ENCODE measurements at places on chromosomes 6 and 20.
A peak's percentile ranks its signal among the peaks of the same experiment; 100 is the strongest.

GRCh38 chr6:4879741-4880275, 103.6 kb downstream of the CDYL start:
- DNase-seq, result no peak

GRCh38 chr6:47440719-47441118, 36.9 kb upstream of the CD2AP start:
- no peak for DNase-seq

GRCh38 chr6:4781426-4781825, 5.2 kb downstream of the CDYL start:
- DNase-seq, result no peak

DNA sequence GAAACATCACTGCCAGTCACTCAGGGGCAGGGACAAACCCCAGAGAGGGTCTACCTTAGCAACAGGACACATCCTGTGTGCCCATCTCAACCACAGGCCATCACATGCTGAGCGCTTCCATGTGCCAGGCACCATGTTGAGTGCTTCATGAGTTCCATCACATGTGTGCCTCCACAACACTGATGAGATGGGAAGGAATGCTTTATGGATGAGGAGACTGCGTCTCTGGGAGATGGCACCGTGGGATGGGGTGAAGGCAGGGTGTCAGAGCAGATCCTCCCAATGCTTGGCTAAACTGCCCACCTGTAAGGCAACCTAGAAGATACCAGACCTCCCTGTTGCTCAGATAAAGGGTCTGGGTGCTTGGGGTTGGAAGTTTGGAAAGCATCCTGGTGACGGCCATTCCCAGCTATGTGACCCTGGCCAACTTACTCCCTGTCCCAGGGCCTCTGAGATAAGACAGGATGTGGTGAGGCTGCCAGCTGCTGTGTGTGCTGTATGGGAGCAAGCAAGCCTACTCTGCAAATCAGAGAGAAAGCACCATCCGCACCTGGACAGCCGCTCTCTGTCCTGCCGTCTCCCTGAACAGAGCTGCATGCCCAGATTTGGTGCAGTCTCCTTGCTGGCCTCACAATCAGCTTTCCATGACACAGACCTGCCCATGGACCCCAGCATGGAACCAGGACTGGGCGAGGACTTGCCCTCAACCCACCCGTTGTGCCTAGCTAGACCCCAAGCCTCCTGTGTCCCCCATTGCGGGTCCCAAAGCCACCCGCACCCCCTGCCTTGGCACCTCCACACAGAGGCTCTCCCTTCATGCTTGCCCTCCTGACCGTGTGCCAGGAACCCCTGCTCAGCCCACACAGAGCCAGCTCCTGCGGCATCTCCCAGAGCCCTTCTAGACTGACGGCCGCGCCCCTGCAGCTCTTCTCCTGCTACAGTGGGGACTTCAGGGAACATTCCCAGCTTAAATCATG, 143.7 kb downstream of the SYNDIG1 start:
- no peak for DNase-seq

GRCh38 chr6:90596967-90597539, 10.2 kb upstream of the MAP3K7 start:
- no peak for DNase-seq

DNA sequence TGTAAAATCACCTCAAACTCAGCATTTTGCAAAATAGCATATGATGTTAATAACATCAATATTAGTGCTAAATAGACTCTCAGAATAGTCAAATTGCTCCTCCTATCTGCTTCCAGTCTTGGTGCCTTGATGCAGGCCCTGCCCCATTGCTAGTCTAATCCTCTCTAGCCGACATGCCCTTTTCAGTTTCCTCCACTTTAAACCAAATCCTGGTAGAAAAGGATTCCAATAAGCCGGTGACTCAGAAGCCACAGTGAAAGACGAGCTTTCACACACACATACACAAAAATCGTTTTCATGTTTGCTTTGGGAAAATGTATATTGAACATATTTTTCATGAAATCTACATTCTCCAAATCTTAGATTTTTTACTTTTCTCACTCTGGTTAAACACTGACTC, 203.1 kb downstream of the LMBRD1 start:
- DNase-seq, result no peak

- DNase-seq, result no peak
Observed at GRCh38 chr6:146919017-146919416, 285.2 kb upstream of the STXBP5 start.

DNA sequence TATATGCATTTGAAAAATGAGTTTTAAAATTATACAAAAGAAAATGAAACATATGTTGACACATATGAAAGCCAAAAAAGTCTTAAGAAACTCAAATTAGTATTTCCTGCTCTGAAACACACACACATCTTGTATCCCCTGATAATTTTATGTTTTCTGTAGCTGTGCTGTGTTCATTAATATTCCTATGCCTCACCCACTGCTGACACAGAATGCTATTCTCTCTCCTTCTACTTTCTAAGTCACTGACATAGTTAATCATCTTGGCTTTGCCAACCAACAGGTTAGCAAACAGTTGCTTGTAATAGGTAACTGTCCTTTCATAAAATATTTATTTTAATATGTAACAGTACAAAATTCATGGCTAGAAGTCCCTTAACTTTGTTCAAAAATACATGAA, 140.7 kb downstream of the DST start:
- no peak for DNase-seq

GRCh38 chr20:62186887-62187866, 4.3 kb downstream of the MTG2 start:
- peak; percentile 52 for DNase-seq

DNA sequence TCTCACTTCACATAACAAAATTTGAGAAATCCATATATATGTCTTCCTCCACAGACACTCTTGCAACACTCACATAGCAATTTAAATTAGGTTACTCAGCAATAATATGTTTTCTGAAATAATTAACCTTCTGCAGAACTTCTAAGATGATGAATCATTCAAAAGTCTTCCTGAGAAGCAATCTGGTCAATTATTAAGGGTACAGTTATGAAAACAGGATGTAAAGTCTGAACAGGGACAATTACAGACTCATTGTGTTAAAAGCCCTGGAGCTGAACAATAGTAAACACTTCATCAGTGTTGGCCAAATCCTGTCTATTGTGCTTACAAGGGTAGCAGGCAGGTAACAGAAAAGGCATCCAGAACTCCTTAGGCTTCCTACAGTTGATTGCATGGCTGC, 75.4 kb downstream of the FILIP1 start:
- DNase-seq, result peak; percentile 15

DNA sequence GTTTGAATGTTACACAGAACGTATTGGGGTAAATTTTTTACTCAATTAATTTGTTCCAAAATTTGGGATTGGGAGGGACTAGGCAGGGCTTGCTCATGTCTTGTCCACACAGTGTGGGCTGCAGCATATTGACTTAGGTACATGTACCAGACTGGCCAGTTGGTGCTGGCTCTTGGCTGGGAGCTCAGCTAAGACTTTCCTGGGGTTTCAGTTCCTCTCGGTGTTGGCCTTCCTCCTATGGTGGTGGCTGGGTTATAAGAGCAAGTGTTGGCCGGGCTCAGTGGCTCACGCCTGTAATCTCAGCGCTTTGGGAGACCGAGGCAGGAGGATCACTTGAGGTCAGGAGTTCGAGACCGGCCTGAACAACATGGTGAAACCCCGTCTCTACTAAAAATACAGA, 4.9 kb downstream of the CENPQ start:
- no peak for DNase-seq

DNA sequence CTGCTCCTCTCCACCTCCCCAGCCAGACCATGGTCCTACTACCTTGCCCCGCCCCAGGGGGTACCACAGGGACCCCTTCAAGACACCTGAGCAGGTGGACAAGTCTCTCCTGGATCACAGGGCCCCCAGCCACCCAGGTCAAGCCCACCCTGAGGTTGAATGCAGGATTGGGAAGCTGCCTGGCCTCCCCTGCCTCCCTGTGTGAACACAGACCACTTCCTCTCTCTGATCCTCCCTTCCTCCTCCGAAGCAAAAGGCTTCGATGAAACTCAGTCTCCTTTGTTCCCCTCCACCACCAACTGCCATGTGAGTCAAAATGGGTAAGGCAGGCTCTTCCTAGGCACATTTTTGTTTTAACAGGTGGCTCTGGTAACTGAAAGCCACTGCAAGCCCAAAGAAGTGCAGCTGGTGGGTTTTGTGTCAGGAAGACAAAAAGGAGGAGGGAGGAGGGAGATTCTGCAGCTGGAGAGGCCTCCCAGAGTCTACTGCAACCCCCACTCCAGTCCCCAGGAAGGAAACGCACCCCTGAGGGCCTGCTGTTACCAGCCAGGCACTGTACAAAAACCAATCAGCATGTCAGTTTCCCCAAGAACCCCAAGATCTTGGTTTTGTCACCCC, 5.4 kb downstream of the ADA start:
- DNase-seq, result no peak

- no peak for DNase-seq
Observed at GRCh38 chr6:78380541-78380940, 486.8 kb upstream of the IRAK1BP1 start.

DNA sequence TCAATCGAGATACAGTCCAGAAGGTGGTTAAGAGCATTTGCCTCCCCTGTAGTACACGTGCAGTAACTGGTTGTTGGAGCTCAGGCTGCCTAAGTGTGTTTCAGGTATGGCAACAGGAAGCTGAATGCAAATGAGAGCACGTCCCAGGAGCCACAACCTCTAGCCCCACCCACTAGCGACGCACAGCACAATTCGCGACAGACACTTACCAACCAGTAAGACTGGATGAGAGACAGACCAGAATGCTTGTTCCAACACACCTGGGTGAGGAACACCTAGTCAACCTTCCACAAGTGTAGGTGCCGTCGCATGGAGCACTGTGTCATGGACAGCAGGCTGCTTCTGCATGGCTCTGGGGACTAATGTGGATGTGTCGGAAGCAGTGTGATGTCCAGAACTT, 7.2 kb upstream of the SERPINB1 start:
- no peak for DNase-seq

DNA sequence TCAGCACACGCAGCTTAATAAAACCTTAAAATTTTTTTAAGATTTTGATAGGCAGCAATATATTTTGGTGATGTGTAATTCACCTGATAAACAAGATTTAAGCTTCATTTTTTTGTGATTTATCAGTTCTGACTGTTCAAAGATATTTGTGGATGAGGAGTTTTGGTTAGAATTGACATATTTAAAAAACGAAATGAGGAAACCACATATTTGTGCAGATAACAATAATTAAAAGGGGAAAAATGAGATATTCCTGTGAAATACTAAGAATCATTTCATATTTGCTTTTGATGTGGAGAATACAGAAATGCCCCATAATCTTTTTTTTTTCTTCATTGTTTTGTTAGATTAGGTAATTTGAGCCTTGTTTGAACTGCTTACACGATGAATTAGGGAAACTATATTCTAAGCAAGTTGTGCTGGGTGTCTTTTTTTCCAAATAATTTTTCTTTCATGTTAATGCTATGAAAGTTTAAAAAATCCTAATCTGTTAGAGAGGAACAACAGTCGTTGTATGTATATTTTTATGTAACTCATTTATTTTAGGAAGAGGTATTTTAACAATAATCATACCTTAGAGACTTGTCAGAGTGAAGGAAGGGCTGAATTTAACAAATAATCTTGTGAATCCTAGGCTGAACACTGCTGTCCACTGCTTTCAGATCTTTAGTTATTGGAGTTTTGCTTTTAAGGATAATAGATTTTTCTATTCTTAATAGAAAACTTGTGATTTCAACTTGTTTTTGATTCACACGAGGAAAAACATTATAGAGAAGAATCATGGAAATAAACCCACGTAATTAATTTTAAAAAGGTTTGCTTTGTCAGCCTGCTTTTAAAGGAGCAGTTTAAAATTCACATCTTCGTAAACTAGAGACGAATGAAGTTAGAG, 4.0 kb downstream of the ARID1B start:
- DNase-seq, result no peak

GRCh38 chr6:121600389-121601168, 165.1 kb downstream of the GJA1 start:
- no peak for DNase-seq

GRCh38 chr6:41256383-41256782, 28.2 kb downstream of the TREML4 start:
- DNase-seq, result no peak

DNA sequence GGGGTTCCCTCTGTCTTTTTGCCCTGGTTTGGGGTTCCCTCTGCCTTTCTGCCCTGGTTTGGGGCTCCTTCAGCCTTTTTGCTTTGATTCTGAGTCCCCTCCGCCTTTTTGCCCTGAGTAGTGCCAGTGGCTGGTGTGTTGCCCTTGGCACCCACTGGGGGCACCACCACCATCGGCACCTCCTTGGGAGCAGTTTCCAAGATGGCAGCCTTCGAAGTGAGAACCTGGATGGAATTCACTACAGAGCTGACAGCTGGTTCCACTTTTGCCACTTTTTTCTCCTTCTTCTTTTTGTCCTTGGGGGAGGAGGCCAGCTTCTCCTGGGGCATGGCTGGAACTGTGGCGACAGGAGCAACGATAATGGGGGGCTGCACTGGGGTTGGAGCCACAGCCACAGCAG, 22.2 kb downstream of the RRBP1 start:
- no peak for DNase-seq

DNA sequence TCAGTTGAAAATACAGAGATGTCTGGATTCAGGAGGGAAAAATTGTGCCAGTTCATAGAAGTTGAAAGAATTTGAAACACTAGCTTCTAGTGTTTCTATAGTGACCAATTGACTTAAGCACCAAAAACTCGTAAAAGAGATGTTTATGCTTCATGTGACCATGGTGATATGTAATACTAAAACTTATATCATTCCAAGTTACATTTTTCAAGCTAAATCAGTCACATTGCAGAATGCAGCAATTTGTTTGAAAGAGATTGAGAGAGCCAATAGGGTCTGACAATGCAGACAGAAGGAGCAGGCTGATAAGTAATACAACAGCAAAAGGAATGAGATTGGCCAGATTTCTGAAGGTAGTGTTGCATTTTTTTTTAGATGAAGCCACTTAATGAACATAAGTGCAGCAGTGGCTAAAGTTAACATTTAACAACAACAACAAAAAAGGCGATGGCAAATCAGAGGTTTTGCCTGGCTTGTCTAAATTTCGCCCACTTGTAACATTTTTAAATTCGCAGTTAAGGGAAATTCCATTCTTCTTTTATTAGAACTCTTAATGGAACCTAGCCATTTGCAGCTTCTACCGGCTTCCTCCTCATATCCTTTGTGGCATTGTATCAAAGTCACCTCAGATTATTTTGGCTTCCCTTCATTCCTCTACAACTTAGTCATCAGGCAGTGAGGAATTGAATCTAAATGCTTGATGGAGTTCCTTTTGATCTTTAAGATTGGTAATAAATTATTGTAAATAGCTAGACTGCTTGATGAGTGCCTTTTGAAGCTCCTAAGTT, 484.0 kb upstream of the SOX4 start:
- peak; percentile 72 for DNase-seq

- no peak for DNase-seq
Observed at GRCh38 chr6:134389129-134389528, 71.2 kb upstream of the SGK1 start.

GRCh38 chr6:7126754-7127153, 19.0 kb downstream of the RREB1 start:
- DNase-seq, result no peak

GRCh38 chr20:9241232-9241692, 172.4 kb downstream of the PLCB4 start:
- peak; percentile 58 for DNase-seq
